ENCODE measurements at places on chromosomes 12 and 14. TPM values are rescaled to one million over a fixed set of nuclear protein-coding genes. Genes with fewer than 3 reads are reported as not detected.

- DNase-seq, result no peak
Measured at GRCh38 chr14:61638595-61639387, 56.5 kb upstream of the HIF1A start.

- DNase-seq, result peak; percentile 47
Measured at GRCh38 chr14:100872259-100873095, 31.0 kb downstream of the RTL1 start.

The POMT2 gene
- 16.1 TPM for total RNA-seq

The SLC25A47 gene
- total RNA-seq, result not detected

The GLT8D2 gene
- total RNA-seq, result 56.1 TPM

GRCh38 chr14:88790501-88791251, 2.1 kb downstream of the EML5 start:
- no peak for DNase-seq

The CCDC184 gene
- 0.72 TPM for total RNA-seq

- DNase-seq, result no peak
Measured at GRCh38 chr14:62289471-62289870, 527.3 kb downstream of the SNAPC1 start.

DNA sequence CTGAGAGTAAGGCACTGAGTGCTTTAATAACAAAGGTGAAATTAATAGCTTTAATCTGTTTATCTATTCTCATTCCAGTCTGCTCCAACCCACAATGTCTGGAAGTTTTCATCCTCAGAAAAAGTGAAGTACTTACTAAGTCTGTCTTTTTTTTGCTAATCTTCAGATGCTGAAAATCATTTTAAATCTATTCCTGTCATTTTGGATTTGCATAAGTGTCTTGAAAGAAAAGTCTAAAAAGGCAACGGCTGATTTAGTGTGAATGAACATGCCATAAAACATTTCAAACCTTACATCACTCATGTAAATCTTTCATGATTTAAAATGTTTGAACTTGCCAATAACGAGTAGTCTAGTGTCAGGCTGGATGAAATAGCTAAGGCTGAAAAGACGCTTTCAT, 685.6 kb downstream of the RPS29 start:
- DNase-seq, result peak; percentile 62

GRCh38 chr12:124125203-124125871, 152.3 kb downstream of the ZNF664 start:
- DNase-seq, result peak; percentile 66

- DNase-seq, result no peak
Measured at GRCh38 chr12:124371970-124372555, 77.2 kb downstream of the RFLNA start.

DNA sequence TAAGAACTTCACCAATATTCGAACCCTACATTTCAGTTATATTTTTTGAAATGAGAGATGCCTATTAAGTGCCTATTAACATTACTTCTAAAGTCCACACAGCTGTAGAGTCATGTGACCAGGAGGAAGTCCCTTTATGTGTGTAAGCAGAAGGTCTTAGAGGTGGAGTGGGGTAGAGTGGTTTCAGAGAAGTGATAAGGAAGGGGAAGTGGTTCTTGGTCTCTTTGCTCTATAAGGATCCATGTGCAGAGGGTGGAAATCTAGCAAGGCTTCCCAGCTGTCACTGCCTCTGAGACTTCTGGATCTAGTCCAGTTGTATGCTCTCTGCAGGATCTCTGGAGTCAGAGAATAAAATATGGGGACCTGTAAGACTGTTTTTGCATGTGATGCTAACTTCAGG, 673.9 kb downstream of the FLRT2 start:
- peak; percentile 2 for DNase-seq

- DNase-seq, result no peak
Measured at GRCh38 chr12:119229837-119230236, 51.1 kb downstream of the HSPB8 start.

The P2RX7 gene
- 5.3 TPM for total RNA-seq

GRCh38 chr14:100572543-100572942, 14.7 kb downstream of the BEGAIN start:
- no peak for DNase-seq

The CD4 gene
- total RNA-seq, result 10.4 TPM

DNA sequence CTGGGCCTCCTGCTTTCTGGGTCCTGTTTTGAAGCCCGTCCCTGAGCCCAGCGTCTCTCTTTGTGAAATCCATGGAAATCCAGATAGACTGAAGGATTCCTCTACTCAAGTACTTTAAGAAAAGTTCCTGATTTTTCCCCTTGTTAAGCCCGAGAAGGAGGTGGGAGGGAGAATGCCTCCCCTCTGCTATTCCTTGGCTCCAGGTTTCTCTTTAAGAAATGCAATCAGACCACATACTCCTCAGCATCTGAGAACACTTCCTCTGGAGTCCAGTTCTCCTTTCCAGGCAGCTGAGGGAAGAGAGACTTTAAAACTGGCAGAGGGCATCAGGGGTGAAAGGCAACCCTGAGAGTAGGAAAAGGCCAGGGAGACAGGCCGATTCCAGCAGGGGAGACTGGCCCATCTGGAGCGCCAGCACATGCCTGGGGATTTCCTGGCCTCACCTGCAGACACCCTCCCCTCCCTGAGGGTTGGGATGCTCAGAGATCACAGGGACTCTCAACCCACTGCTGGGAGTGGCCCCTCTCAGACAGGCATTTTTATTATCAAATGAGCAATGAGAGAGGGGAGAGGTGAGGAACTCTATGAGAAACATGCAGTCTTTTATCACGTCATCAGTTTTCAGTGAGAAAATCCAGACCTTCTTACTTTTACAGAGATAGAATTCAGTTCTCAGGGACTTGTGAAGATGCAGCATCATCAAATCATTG, 2.0 kb upstream of the EMP1 start:
- DNase-seq, result peak; percentile 96

- DNase-seq, result peak; percentile 36
Measured at GRCh38 chr12:31322801-31323207, 3.1 kb downstream of the SINHCAF start.

The MYRFL gene
- 0.48 TPM for total RNA-seq

GRCh38 chr12:65662590-65662989, 161.7 kb upstream of the HMGA2 start:
- DNase-seq, result no peak

The EIF4B gene
- 833 TPM for total RNA-seq

- no peak for DNase-seq
Measured at GRCh38 chr12:123129621-123130020, 21.3 kb downstream of the PITPNM2 start.

GRCh38 chr14:34857689-34858449, 17.3 kb downstream of the BAZ1A start:
- no peak for DNase-seq

GRCh38 chr12:6372403-6373003, 2.9 kb downstream of the SCNN1A start:
- peak; percentile 91 for DNase-seq

- no peak for DNase-seq
Measured at GRCh38 chr14:93731753-93732152, 56.5 kb downstream of the PRIMA1 start.

All from umbilical cord (tissue), 2 donors.